ENCODE measurements at places on chromosomes 2 and 18.
A peak's percentile ranks its signal among the peaks of the same experiment; 100 is the strongest.

- DNase-seq = peak; percentile 92
These were observed at the start of gene OTOF for GRCh38 chr2:26477911-26478253. Gene OTOF, minus strand, starts transcription at chr2:26478124.

- DNase-seq = no peak
These were observed 114.0 kb upstream of the GLS start for GRCh38 chr2:190766595-190766994.

- DNase-seq = no peak
These were observed 32.1 kb downstream of the EN1 start for GRCh38 chr2:118815314-118815713.

- DNase-seq = no peak
These were observed 2.4 kb upstream of the INO80C start for GRCh38 chr18:35500113-35500512.

- peak; percentile 54 for DNase-seq
These were observed 77.3 kb downstream of the LONRF2 start for GRCh38 chr2:100244881-100245605.

DNA sequence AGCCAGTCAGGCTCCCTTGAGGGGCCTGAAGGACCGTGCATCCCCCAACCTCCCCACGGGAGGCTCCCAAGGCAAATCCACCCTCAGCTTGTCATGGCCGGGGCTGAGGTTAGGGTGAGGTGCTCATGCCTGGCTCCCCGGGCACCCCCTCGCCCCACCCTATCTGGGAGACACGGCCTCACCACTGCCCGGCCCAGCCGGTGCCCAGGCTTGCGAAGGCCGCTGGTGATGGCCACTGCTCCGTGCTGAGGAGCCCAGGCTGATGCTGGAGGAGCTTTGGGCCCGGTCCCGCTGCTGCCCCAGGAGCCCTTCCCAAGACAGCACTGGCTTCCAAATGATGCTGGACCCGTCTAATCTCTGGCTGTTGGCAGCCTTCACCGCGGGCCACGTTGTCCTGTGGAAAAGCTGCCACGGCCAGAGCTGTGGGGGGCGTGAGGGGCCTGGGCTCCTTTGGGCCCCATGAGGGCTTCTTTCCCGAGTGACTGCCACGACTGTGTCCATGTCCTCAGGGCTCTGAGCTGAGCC, 135.7 kb upstream of the CTDP1 start:
- DNase-seq = no peak

DNA sequence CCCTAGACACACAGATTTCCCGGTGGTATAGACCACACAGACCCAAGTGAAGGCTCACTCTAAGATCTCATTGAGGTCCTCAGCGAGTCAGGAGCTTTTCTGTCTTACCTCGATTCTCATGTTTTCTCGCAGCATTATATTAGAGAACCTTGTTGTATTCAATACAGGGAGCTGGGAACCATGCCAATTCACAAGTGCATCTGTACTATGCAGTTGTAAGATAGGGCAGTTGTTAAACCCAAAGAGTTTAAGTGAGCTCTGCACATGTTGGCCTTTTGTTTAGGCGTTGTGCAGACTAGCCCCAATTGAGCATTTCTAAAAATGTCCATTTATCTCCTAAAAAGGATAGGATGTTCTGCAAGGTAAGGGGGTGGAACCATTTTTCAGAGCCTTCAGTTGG, 59.6 kb downstream of the FEZ2 start:
- no peak for DNase-seq

DNA sequence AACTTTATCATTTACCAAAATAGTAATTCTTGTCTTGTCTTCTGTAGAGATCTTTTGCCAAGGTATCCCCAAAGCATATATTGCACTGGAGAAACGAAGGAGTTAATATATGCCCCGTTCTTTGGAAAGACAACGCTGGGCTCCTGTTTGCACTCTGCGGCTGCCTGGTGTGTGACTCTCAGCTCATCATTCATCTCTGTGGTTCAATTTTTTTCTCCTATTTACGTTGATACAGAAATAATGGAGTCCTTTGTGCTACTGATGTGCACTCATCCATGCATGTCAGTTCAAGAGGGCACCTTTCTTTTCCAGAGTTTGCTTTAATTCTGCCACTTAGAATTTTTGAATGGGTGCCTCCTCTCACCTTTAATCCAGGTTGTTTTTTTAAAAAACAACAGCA, 655.5 kb downstream of the DCDC2C start:
- DNase-seq = no peak

DNA sequence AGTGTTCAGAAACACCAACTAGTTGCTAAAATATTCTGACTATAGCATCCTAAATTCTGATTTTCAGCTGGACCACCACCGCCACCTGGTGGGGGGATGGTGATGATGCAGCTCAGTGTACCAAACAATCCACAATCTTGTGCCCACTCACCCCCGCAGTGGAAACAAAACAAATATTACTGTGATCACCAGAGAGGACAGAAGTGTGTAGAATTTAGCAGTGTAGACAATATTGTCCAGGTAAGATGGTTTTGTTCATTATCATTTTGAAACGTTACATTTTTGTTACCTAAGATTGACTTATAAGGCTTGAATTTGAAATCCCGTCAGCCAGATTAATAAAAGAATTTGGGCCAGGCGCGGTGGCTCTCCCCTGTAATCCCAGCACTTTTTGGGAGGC, 31.7 kb upstream of the UBXN4 start:
- peak; percentile 52 for DNase-seq

DNA sequence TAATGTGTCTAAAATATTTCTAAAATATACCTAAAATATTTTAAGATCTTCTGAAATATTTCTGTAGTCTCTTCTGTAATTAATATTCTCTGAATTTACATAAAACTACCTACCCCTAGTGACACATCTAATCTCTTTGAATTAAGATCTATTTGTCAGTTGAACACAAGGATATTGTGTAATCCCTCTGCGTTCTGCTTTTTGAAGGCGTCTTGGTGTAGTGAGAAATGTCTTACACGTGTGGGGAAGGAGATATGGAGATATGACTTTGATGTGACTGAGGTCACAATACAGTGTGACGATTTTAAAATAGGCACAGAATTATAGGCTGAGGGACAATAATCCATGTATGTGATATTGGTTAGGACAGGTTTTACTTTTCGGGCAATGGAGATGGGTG, 79.8 kb downstream of the DOK6 start:
- no peak for DNase-seq

DNA sequence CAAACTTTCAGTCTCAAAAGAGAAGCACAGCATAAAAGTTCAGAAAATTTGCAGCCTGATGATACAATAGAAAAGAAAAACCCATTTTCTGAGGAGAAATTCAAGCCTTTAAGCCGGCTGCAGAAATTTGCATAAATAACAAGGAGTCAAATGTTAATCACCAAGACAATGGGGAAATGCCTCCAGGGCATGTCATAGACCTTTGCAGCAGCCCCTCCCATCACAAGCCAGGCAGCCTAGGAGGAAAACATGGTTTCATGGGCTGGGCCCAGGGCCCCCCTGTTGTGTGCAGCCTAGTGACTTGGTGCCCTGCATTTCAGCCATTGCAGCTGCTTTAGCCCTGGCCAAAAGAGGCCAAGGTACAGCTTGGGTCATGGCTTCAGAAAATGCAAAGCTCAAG, 54.1 kb upstream of the CAVIN2 start:
- no peak for DNase-seq

DNA sequence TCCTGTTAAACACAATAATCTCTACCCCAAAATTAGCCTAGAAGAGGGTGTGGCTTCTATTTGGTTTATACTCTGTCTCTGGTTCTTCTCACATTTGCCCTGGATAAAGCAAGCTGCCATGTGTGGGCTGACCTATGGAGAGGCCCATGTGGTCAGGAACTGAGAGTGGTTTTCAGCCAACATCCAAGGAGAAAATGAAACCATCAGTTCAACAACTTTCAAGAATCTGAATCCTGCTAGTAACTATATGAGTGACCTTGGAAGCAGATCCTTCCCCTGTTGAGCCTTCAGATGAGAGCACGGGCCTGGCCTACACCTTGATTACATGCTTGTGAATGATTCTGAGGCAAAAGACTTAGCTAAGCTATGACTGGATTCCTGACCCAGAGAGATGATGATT, 11.5 kb upstream of the TRIB2 start:
- DNase-seq = no peak

DNA sequence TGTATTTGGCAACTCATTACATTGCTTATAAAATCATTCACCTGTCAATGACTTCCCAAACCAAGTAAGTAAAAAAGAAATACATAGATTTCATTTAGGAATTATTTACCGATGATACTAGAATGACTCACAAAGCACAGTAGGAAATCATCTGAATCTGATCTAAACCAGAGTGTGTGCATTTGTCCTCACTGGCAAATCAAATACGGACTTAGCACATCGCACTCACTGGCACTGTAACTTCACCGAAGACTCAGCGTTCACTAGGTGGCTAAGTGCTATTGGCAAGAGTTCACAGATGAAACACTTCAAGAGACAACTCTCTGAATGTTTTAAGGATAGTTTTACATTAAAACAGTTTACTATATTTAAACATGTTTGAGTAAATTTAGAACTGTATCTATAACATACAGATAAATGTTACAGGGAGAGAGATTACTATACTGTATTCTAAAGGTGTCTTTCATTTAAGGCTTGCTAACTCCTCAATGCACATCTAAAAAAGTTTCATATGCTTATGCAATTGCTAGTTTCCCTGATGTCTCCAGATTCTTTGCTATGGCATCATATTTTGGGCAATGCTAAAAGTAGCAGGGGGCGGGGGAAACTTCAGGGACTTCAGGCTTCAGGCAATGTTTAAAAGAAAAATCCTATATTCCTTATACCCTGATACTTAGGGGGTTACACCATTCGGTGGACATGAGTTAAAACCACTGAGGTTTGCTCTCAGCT, 48.8 kb downstream of the STK39 start:
- peak; percentile 41 for DNase-seq

GRCh38 chr18:63229971-63230370, 89.6 kb downstream of the BCL2 start:
- no peak for DNase-seq

GRCh38 chr18:10482985-10483949, 28.8 kb downstream of the APCDD1 start:
- DNase-seq = no peak

- DNase-seq = peak; percentile 52
These were observed 40.8 kb downstream of the ZEB2 start for GRCh38 chr2:144479138-144479537.

DNA sequence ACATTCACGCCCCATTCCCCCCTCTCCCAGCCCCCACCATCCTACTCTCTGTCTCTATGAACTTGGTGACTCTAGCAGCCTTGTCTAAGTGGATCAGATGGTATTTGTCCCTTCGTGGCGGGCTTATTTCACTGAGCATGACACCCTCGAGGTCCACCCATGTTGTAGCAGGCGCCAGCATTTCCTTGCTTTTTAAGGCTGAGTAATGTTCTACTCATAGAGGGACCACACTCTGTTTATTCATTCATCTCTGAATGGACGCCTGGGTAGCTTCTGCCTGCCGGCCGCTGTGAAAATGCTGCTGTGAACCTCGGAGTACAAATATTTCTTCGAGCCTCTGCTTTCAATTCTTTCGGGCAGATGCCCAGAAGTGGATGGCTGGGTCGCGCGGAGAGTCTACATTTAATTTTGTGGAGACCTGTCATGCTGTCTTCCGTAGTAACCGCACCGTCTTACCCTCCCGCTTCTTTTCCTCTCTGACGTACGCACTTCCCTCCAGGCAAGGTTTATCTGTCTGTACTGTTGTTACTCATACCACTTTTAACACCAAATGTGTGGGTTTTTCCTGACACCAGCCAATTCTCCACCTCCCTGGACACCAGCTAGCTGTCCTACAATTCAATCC, 5.6 kb downstream of the CROCC2 start:
- DNase-seq = no peak
